ENCODE measurements at places on chromosomes 7 and 10. TPM values are rescaled to one million over a fixed set of nuclear protein-coding genes. Genes with fewer than 3 reads are reported as not detected.

The CALHM1 gene
- not detected for total RNA-seq

The TMEM106B gene
- 44.2 TPM for total RNA-seq

The SPOCK2 gene
- total RNA-seq = 0.34 TPM

The TRIM74 gene
- under 0.01 TPM for total RNA-seq

The SPAM1 gene
- not detected for total RNA-seq

The GPRIN2 gene
- not detected for total RNA-seq

The TMEM229A gene
- not detected for total RNA-seq

The TLX1 gene
- not detected for total RNA-seq

The GDF10 gene
- not detected for total RNA-seq

The SCIN gene
- not detected for total RNA-seq

The EN2 gene
- not detected for total RNA-seq

The FXYD4 gene
- not detected for total RNA-seq

The WDR86 gene
- 6.7 TPM for total RNA-seq

The HMX3 gene
- total RNA-seq = not detected

The CAV2 gene
- total RNA-seq = 92.9 TPM

The SLC25A28 gene
- total RNA-seq = 7.1 TPM

The KIFBP gene
- 41.7 TPM for total RNA-seq

The BTAF1 gene
- 16.3 TPM for total RNA-seq

The DNAH11 gene
- total RNA-seq = under 0.01 TPM

The CROT gene
- total RNA-seq = 4.3 TPM

The COMTD1 gene
- 17.5 TPM for total RNA-seq

The LRGUK gene
- not detected for total RNA-seq

The KIF20B gene
- 21.7 TPM for total RNA-seq

The COL17A1 gene
- total RNA-seq = under 0.01 TPM

The ANKRD1 gene
- 6.5 TPM for total RNA-seq

The MBL2 gene
- not detected for total RNA-seq

The LAMTOR4 gene
- 193 TPM for total RNA-seq

All from bronchus fibroblast of lung (primary cell).